A549 treated with DMSO at 1 μM for 4 hours (cell line): ENCODE measurements at places on chromosomes 1 and 21. TPM values are rescaled to one million over a fixed set of nuclear protein-coding genes. Genes with fewer than 3 reads are reported as not detected.

ETV3L gene
- total RNA-seq = not detected in 5 replicates

CASQ2 gene
- total RNA-seq = not detected in 5 replicates

TSNAX gene
- total RNA-seq = 34.8 to 45.6 TPM (median 42.7 TPM) in 5 replicates

FCER1A gene
- not detected in 5 replicates for total RNA-seq

SIK1 gene
- total RNA-seq = 9.8 to 19.2 TPM (median 16.6 TPM) in 5 replicates

BTBD8 gene
- total RNA-seq = 0.55 to 1.5 TPM (median 0.71 TPM) in 5 replicates

LTN1 gene
- total RNA-seq = 5.8 to 9.9 TPM (median 8.0 TPM) in 5 replicates

SPATA1 gene
- 0.39 to 1.00 TPM (median 0.67 TPM) in 4 of 5 replicates, not detected in the other for total RNA-seq

HMCN1 gene
- 0.03 to 0.13 TPM (median 0.08 TPM) in 5 replicates for total RNA-seq

TACSTD2 gene
- total RNA-seq = not detected in 5 replicates

ZNF670 gene
- 3.5 to 5.4 TPM (median 3.8 TPM) in 5 replicates for total RNA-seq

SLC1A7 gene
- 0.04 TPM in 1 of 5 replicates, not detected in the others for total RNA-seq

GOLT1A gene
- total RNA-seq = 3.8 to 6.4 TPM (median 5.5 TPM) in 5 replicates

NBPF4 gene
- total RNA-seq = 0.14 to 0.25 TPM (median 0.25 TPM) in 5 replicates

MSH4 gene
- 0.02 to 0.07 TPM (median 0.03 TPM) in 3 of 5 replicates, not detected in the others for total RNA-seq
